ENCODE measurements at places on chromosomes 3 and 15. TPM values are rescaled to one million over a fixed set of nuclear protein-coding genes. Genes with fewer than 3 reads are reported as not detected.

Gene ISL2
- 0.86 TPM for total RNA-seq

Gene GOLGA6L7
- not detected for total RNA-seq

GRCh38 chr3:23461069-23461468 lies 257.9 kb downstream of the UBE2E2 start:
- no peak for DNase-seq

Gene ZBED2
- 5.6 TPM for total RNA-seq

Gene SLC7A14
- total RNA-seq, result 0.32 TPM

- DNase-seq, result no peak
These were observed 88.5 kb downstream of the XXYLT1 start for GRCh38 chr3:195182470-195182795.

GRCh38 chr3:140522653-140523380 lies 155.0 kb upstream of the TRIM42 start:
- DNase-seq, result no peak

GRCh38 chr3:101936419-101937356 lies 87.4 kb downstream of the NFKBIZ start:
- DNase-seq, result no peak

Gene CCDC39
- not detected for total RNA-seq

DNA sequence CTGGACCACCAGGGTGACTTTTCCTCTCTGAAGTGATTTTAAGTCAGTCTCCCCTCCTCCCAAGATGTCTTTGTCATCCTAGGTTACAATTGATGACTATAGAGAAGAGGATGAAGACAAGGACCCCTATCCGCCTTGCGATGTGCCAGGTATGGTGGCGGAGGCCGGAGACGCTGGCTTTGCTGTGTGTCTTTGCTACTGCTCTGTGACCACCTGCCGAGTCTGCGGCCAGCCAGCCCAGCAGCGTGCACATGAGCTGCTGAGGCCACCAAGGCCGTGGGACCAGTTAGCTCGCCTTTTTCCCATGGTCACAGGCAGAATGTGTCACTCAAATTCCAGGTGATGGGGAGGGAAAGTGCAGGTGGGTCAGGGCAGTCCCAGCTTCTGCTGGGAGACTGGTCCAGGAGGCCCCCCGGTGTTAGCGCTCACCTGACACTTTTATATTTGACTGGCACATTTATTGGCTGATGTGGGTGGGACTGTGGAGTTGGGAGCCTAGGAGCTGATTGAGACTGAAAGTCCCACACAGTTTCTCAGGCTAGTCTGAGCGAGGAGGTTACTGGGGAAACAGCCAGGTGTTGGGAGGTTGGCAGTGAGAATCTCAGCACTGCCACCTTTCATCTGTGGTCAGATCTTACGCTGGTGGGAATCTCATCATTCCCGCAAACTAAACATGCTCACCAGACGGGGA lies 114.1 kb downstream of the CHDH start:
- DNase-seq, result no peak

DNA sequence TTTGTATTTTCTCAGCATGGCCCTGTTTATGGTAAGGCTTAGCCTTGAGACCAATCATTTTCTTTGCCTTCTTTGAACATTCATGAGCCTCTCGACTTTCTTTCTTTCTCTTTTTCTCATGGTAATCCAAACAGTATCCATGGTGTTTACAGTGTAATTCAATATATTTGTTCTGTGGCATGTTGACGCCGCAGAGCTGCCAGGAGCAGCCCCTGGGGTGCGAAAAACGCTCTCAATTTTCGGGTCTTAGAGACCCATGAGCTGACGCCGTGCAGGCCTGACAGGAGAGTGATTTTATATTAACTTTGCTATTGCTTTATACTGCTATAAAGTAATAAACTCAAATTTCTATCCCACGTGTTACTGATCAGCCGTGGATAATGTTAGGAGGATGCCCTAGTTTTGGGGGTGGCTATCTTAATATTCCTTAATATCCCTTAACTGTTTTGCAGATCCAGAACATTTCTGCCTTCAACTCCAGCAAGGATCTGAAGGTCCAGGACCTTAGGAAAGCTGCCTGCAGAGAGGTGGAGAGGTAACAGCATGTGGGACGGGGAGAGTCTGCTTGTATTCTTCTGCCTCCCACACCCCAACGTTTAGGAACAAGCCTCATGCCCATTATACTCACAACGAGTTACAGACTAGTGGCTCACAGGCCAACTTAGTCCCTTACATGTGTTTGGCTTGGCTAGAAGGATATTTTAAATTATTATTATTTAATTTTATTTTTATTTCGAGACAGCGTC lies 29.3 kb upstream of the MYO1E start:
- no peak for DNase-seq

DNA sequence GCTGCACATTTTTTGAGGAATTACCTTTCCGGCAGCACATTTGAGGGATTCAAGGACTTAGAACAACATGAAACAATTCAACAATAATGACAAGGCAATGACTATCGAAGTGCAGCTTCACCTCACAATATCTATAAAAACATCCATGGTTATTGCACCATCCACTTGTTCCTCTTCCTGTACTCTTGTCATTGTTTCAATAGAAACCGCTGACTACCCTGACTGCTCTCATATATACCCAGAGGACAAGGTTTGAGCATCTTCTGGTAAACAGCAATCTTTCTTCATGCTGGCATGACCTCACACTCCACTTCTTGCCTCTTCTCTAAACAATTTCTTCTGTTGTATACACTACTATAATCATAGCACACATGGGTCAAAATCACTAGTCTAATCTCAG lies 864.9 kb downstream of the FHIT start:
- DNase-seq, result no peak

GRCh38 chr15:39406485-39406884 lies 174.4 kb upstream of the THBS1 start:
- DNase-seq, result no peak

- DNase-seq, result peak; percentile 96
These were observed 18.0 kb upstream of the ANKDD1A start for GRCh38 chr15:64893481-64894394.

GRCh38 chr3:123388042-123388441 lies 60.8 kb downstream of the ADCY5 start:
- DNase-seq, result no peak

GRCh38 chr3:150902988-150903387 lies 2.3 kb downstream of the MINDY4B start:
- no peak for DNase-seq

DNA sequence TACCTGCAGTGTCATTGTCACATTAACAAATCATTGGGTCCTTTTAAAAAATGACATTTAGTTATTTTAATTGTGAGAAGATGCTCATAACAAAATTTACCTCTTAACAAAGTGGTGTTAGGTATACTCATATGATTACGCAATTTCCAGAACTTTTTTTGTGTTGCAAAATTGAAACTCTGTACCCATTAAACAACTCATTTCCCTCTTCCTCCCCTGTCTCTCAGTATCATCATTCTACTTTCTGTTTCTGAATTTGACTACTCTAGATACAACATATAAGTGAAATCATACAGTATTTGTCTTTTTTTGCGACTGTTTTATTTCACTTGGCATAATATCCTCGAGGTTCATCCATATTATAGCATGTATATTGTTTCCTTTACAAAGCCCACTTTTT lies 58.7 kb upstream of the CHST2 start:
- DNase-seq, result no peak

DNA sequence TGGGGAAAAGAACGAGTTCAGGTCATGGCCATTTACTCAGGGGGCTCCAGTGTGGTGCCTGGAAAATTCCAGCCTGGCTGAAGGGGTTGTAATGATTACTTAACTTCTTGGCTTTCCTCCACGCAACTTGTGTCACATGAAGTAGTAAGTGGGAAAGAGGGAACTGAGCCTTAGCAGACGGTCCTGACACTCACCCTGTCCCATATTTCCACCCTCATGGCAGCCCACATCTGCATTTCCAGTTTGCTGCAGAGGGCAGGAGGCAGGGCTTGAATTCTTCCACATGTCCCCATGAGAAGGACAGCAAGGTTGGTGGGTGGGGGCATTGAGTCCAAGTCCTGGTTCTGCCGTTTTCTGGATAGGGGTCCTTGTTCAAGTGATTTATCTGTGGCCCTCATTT lies 7.8 kb upstream of the CAMP start:
- peak; percentile 44 for DNase-seq

GRCh38 chr3:152943645-152944044 lies 108.7 kb downstream of the P2RY1 start:
- no peak for DNase-seq

All from mucosa of gallbladder (tissue), 1 donor.